Activated CD8-positive, alpha-beta memory T cell treated with anti-CD3 and anti-CD28 coated beads for 48 hours (primary cell): ENCODE measurements at places on chromosomes 2 and 18.
A peak's percentile ranks its signal among the peaks of the same experiment; 100 is the strongest.

DNA sequence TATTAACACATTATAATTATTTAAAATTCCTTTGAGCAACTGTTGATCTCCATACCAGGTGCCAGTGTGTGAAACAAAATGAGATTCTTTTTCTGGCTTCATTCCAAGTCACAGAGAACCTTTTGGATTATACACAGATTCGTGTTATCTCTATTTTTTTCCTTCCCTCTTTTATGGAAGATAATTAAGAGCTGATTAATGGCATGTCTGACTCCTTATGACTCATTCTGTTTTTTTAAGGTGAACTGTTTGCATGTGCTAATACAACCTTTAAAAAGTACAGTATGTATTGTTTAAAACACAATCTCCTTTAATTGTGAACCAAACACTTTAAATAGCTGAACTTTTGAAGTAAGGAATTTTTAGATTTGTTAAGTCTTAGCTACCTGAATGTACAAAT lies 39.3 kb downstream of the PELI1 start:
- DNase-seq = no peak

GRCh38 chr18:63844254-63844653 lies 43.3 kb upstream of the SERPINB2 start:
- DNase-seq = no peak

- no peak for DNase-seq
These were observed 36.6 kb downstream of the CYRIA start for GRCh38 chr2:16629044-16629443.

- no peak for DNase-seq
These were observed 57.4 kb downstream of the KIDINS220 start for GRCh38 chr2:8779795-8780671.

GRCh38 chr2:132774189-132774588 lies 104.2 kb upstream of the LYPD1 start:
- DNase-seq = no peak

DNA sequence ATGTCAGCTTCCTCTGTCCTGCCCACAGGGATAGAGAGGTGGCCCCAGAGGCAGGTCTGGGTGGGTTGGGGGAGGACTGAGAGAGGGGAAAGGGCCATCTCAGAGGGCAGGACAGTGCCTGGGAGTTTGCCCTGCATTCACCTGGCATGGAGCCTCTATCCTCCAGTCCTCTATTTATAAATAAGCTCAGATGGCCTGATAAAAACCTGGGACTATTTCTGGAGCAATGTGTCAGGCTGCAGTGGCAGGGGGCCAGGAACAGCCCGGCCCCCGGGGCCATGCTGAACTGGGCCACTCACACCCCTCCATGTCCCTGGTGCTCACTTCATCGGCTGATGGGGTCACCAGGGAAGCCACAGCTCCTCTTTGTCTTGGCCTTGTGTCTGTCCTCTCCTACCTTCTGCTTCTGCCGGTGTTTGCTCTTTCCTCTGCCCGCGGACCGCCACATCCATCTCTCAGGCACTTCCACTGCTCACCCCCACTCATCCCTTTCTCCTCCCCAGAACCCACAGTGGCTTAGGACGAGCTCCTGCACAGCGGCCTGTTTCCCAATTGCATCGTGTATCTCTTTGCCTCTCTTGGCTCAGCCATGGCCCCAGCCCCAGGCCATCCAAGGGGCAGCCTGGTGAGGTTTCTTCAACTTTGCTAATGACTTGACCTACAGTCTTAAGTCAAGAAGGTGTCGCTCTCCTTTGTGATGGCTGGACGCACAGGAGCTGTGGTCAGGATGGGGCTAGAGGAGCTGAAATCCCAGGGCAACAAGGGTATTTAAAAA lies 38.8 kb downstream of the SCTR start:
- DNase-seq = no peak

GRCh38 chr2:1824202-1824905 lies 80.0 kb upstream of the PXDN start:
- DNase-seq = no peak

DNA sequence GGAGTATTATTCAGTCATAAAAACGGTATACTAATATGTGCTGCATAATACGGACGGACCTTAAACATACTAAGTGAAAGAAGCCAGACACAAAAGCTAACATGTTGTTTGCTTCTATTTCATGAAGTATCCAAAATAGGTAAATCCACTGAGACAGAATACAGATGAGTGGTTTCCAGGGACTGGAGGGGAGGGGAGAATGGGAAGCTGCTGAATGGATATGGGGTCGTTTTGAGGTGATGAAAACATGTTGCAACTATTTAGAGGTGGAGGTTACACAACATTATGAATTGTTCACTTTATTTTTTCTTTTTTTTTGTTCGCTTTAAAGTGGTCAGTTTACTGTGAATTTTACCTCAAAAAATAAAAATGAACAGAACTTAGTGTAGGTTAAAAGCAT lies 52.9 kb downstream of the RAB10 start:
- no peak for DNase-seq

- no peak for DNase-seq
These were observed 373.6 kb downstream of the CDH7 start for GRCh38 chr18:66124394-66124793.

GRCh38 chr2:45008296-45009129 lies 739 bp downstream of the SIX2 start:
- DNase-seq = no peak

DNA sequence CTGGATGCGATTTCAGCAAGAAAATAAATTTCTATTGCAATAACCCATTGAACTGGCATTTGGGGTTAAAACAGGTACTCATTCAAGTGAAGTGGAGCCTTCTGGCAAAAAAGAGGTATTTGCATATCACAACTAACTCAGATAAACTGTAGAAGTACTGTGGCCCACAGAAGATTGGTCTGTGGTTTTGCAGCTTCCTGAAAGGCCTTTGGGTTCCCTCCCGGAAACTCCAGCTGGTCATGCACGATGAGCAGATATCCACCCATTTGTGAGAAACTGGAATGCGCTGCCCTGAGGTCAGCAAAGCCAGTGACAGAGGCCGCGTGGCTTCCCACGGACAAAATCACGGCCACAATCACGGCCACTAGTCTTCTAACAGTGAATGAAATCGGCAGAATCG lies 106.3 kb downstream of the EPHA4 start:
- no peak for DNase-seq

- no peak for DNase-seq
These were observed 24.9 kb downstream of the IGFBP5 start for GRCh38 chr2:216670266-216671080.

GRCh38 chr2:60512641-60513040 lies 40.8 kb downstream of the BCL11A start:
- no peak for DNase-seq

DNA sequence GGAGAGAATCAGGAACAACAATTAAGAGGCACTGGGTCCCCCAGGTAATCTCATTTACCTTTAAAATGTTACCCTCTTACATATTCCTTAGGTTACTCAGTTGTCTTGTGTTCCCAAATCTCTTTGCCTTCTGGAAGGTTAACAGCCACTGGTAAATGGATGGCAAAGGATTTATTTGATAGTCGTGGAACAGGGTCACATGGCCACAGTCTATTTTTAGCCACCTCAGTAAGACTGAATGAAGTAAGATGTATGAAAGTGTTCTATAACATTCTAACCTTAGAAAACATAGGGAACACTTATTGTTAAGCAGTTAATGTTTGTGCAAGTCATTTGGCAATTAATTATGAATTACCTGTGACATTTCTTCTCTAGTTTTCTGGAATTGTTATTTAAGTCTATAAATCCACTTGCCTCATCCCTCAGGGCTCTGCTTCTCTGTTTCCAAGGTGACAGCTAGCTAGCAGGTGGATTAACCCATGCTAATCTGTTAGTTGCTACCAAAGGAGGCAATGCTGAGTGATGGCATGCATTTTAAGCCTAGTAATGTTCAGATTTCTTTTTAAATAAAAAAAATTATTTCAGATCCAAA lies 211.0 kb downstream of the PIK3C3 start:
- no peak for DNase-seq

GRCh38 chr2:64330281-64331113 lies 123.5 kb upstream of the LGALSL start:
- DNase-seq = peak; percentile 54

- no peak for DNase-seq
These were observed 12.3 kb downstream of the BCL11A start for GRCh38 chr2:60541056-60541651.

DNA sequence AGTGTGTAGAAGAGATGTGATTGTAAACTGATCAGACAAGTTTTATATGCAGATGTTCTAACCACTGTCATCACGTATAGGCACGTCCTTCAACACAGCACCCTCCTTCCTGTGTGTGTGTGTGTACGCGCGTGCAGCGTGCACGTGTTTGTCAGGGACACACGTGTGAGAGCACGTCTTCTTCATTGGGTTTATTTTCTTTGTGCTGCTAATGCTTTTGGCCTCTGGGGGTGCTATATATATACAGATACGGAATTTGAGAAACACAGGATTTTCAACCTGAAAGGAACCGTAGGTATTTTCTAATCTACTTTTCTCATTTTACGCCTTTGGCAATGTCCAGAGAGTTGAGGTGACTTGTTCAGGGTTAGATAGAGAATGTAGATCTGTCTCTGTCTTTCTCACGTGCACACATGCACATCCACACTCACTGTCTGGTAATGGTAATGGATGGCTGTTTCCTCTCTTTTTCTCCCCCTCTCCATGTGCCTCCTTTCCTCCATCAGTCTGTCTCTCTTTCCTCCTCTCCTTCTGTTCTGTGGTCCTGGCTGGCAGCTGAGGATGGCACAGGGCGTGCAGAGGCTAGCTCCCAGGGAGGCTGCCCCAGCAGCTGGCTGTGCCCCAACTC lies 13.4 kb upstream of the CELF4 start:
- DNase-seq = no peak

DNA sequence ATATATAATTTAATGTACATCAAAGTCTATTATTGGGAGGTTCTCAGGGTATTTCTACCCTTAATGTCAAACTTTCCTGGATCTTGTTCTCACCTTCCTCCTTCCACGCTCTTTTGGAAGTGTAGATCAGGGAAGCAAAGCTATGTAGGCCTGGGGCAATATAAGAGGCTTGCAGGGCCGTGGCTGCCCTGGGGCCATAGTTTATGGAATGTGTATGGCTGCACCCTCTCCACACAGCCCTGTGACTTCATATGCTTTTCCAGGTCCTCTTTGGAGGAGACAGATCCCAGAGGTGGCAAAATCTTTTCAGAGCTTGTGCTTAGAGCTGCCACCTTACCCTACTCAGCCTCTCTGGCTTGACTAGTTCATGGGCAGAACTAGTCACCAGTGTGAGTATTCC lies 82.9 kb downstream of the PLB1 start:
- no peak for DNase-seq

DNA sequence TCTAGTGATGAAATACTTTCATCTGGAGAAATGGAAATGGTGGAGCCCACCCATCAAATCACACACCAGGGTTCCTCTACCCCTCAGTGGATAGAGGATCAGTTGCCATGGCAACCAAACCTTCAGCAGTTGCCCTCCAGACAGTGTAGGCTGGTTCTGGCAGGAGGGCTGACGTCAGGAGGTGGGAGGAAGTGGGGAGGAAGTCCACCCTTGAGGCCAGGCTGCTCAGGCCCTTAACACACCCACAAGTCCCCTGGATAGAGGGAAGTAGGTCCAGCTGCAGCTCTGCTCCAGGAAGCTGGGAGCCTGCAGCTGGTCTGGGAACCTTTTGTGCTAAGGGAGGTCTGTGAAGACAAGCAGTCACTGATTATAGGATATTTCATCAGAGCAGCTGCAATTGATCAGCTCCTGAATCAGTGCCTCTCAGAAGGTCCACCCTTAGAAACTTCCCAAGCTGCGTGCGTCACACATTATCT lies 186.6 kb downstream of the MTX2 start:
- DNase-seq = no peak

GRCh38 chr2:231514951-231515297 lies 15.3 kb downstream of the NMUR1 start:
- no peak for DNase-seq

- no peak for DNase-seq
These were observed 31.1 kb downstream of the CTLA4 start for GRCh38 chr2:203898657-203899056.
